ENCODE measurements at places on chromosomes 6 and 20.

- no peak for DNase-seq
Measured at GRCh38 chr6:97049253-97050011, 124.9 kb downstream of the KLHL32 start.

DNA sequence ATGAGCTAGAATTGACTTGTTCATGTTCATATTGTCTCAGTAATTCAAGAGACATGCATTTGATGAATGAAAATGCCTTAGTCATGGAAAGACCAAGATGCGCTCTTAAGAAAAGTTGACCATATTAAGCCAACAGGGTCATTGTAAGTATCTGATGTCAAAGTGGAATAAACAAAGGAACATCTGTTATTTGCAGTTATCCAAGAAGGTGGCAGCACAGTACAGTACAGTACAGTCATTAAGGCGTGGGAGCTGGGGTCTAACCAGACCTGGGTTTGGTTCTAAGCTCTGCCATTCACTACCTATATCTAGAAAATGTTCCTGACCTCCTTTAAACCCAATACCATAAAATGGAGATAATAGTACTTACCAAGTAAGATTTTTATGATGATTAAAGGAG lies 178.1 kb downstream of the BACH2 start:
- no peak for DNase-seq

- peak; percentile 90 for DNase-seq
Measured at GRCh38 chr6:16761471-16762267, 409 bp upstream of the ATXN1 start.

GRCh38 chr6:21608601-21609000 lies 15.1 kb downstream of the SOX4 start:
- no peak for DNase-seq

DNA sequence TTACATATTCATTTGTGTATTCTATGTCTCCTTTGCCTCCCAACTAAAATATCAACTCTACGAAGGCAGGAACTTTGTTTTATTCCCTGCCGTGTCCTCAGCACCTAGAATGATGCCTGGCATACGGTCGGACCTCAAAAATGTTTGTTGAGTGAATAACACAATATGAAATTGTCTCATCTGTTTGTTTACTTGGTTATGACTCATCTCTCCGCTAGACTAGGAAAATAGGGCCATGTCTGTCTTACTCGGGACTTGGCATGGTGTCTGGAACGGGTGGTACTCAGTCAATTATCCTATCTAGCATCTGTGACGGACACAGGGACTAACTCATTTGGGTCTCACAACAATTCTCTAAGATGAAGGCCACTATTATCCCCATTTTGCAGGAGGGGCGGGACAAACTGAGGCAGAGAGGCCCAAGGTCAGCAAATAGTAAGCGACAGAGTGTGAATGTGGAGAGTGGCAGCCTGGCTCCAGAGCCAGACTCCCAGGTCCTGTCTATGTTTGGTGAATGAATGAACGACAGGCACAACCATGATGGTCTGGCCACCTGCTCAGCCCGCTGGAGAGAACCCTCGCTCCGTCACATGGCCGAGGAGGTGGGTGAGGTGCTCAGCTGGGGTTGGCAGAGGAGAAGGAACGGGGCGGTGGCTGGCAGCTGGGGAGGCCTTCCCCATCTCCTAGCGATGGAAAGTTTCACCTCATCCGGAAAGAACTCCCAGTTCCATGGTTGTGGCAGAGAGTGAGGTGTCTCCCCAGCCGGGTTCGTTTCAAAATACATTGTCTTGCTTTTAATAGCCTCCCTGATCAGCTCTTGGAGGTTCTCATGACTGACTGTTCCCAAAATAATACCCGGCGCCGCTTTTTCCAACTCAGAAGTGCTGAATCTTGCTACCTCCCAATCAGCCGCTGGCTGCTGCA lies 27.6 kb upstream of the NFATC2 start:
- no peak for DNase-seq

DNA sequence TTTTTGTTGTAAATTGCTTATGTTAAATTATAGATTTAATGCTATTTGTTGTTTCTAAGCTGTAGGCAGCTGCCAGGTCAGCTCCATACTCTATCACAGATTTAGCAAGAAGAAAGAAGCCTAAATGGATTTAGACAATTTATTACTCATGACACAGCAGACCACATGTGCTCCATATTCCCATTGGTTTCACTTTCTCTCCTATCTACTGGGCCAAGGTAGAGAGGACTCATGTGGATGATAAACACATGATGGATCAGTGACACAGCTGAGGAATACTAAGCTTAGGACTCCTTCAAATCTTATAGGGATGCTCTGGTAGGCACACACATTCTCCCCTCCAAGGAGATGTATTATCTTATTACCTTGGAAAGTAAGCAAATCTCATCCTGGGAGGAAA lies 553.0 kb upstream of the ADGRB3 start:
- DNase-seq: no peak

- DNase-seq: peak; percentile 43
Measured at GRCh38 chr6:11585426-11586016, 48.0 kb downstream of the TMEM170B start.

DNA sequence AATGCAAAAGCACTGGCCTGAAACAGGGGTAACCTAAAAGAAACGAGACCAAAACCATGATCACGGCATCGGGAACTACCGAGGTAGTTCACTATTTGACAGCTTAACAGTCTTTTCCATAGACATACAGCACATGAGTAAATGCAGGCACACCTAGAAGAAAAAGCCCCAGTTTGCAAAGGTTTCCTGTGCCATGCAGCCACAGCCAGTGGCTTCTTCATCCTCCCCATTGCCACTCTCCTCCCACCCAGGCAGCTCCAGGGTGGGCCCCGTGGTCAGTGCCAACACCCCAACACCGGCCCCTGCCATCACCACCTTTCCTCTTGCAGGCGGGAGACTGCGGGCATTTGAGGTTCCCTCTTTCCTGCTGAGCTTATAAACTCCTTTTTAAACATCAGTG lies 115.4 kb downstream of the SLC23A2 start:
- DNase-seq: no peak

DNA sequence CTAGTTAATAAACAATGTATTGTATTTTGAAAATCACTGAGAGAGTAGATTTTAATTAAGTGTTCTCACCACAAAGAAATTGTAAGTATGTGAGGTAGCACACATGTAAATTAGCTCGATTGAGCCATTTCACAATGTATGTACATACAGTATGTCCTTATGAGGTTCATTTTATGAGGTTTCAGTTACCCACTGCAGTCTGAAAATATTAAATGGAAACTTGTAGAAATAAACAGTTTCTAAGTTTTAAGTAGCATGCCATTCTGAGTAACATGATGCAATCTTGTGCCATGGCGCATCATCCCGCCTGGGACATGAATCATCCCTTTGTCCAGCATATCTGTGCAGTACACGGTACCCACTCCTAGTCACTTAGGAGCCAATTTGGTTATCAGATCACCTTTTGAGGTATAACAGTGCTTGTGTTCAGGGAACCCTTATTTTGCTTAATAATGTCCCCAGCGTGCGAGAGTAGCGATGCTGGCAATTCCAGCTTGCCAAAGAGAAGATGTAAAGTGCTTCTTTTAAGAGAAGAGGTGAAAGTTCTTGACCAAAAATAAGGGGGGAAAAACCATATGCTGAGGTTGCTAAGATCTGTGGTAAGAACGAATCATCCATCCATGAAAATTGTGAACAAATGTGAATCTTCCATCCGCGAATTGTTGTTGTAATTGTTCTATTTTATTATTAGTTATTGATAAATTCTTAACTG lies 64.7 kb downstream of the KCNS1 start:
- DNase-seq: no peak

DNA sequence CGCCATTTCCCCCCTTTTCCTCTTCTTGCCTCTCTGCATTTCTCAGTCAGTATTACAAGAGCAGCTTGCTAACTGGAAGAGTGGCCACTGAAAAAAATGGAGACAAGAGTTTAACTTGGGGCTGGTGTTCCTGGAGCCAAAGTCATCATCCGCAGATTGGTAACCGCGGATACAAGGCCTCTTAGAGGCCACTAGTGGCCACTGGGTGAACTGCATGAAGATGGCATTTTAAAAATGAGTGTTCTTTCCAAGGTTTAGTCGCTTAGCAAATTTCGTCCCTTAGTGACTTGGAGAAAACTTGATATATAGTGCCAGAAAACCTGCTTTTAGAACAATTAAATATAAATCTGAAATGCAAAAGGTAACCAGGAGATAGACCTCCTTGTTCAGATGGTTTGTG lies 4.8 kb downstream of the F13A1 start:
- DNase-seq: no peak

DNA sequence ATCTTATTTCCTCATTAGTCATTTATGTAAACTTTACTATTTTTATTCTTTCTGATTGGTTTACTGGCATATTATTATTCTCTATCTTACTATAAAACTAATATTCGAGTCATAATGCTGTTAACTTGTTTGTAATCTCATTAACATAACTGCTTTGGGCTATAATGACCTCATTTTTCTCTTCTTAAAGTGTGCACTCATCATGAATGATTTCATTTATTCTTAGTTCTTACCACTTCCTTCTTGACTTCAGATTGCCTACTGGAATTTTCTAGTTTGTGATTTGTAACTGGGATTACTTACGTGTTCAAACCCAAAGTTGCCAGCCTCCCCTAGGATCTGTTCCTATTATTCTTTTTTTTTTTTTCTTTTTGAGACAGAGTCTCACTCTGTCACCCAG lies 91.8 kb upstream of the TNFAIP3 start:
- DNase-seq: no peak

DNA sequence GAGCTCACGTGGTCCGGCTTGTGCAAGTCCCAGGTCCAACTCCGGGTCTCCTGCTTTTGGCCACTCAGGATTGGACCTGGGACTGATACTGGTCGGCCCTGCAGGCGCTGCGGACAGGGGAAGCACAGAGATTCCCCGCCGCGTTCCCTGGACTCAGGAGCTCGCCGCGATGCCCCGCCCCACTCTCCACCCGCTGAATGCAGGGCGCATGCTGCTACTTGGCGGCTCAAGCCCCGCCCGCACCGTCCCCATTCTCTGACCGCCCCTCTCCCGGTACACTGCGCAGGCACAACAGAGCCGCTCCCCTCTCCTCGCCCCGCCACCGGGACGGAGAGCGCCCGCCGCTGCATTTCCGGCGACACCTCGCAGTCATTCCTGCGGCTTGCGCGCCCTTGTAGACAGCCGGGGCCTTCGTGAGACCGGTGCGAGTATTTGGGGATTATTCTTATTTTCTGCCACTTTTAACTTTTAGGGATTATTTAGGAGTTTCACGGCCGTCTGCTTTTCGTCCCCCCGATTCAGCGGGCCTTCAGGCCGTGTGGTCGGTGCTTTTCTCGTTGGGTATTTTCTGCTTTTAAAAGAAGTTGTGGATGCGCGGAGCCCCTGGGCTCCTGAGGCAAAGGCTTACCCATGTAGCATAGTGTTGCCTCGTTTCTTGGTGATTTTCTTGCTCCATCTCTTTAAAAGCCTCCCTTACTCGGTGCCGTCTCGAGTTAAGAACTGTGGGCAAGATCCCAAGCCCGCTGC lies at the start of gene TMEM14C:
Gene TMEM14C (plus strand): TSS at position 251 of the 747 bp plus-strand sequence. CDS start 1,544 bp downstream, outside the sequence.
- DNase-seq: peak; percentile 92

- DNase-seq: no peak
Measured at GRCh38 chr6:38566295-38567030, 73.3 kb downstream of the BTBD9 start.

GRCh38 chr6:146357578-146358430 lies 185.8 kb upstream of the RAB32 start:
- DNase-seq: peak; percentile 81

DNA sequence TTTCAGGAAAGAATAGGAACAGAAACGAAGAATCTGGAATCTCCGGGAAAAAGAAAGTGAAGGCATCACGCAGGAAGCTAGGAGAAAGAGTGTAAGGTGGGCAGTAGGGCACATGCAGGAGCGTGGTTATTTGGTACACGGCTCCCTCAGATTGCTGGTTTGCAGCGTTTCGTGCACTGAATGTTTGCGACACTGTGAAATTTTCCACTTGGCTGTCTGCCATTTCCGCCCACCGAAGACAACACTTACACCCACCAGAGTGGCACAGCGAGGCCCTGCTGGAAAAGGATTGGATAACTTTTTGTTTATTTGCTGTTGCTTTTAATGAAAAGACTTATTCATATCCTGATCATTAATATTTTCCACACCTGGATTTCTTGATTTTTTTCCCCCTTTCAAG lies 248.3 kb downstream of the GMPR start:
- no peak for DNase-seq

DNA sequence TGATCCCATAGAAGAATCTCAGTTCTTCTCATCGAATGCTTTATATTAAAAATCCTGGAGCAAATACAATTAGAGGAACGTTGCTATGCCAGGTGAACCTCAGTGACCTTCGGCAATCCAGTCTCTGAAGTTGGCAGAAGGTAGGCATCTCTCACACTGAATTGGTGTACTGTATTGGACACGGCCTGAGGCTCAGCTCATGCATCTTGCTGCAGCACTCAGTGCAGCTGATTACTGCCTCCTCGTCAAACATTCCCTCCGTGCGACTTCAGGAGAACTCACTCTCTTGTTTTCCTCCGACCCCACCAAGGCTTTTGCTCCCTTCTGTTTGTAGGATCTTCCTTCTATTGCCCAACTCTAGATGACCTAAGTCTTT lies 90.5 kb downstream of the GPR6 start:
- no peak for DNase-seq

DNA sequence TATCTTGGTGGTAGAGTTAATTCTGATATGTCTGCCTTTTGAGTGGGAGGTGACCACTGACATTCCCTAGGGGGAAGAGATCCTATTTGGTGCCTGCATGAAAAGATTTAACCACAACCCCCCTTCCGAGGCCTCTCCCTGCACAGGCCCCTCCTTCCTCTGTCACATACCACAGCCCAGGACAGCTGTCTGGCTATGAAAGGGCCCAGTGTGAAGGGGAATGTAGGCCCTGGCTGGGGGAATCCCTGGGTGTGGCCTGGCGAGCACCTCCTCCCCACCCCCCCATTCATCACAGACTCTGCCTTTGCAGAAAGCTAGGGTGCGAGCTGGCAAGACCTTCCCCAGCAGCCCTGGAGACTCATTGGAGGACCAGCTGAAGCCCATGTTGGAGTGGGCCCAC lies 27.4 kb upstream of the MAPRE1 start:
- peak; percentile 5 for DNase-seq

- DNase-seq: no peak
Measured at GRCh38 chr6:1498491-1499113, 109.2 kb downstream of the FOXF2 start.

- DNase-seq: no peak
Measured at GRCh38 chr6:107991061-107991460, 33.1 kb upstream of the SEC63 start.

DNA sequence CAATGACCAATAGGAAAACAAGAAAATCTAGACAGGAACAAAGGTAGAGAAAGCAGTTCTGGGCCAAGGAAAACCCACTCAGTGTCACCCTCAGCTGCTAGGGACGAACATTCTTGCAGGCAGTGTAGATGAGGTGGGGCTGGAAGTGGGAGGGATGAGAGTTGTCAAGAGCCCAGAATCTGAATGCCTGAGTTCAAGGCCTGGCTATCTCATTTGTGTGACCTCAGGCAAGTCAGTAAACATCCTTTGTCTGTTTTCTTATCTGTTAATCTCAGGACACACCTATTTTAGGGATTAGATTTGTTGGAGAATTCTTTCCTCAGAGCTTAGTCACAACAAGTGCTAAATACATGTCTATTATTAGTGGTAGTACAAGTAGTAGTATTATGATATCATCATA lies 50.9 kb upstream of the KIF16B start:
- DNase-seq: no peak

Data from fibroblast of skin of left quadriceps (primary cell).